Small intestine (tissue), 16 donors: ENCODE measurements at places on chromosomes 1 and 21. TPM values are rescaled to one million over a fixed set of nuclear protein-coding genes. Genes with fewer than 3 reads are reported as not detected.

- DNase-seq = no peak
Measured at GRCh38 chr1:79380078-79380477, 373.5 kb upstream of the ADGRL4 start.

DNA sequence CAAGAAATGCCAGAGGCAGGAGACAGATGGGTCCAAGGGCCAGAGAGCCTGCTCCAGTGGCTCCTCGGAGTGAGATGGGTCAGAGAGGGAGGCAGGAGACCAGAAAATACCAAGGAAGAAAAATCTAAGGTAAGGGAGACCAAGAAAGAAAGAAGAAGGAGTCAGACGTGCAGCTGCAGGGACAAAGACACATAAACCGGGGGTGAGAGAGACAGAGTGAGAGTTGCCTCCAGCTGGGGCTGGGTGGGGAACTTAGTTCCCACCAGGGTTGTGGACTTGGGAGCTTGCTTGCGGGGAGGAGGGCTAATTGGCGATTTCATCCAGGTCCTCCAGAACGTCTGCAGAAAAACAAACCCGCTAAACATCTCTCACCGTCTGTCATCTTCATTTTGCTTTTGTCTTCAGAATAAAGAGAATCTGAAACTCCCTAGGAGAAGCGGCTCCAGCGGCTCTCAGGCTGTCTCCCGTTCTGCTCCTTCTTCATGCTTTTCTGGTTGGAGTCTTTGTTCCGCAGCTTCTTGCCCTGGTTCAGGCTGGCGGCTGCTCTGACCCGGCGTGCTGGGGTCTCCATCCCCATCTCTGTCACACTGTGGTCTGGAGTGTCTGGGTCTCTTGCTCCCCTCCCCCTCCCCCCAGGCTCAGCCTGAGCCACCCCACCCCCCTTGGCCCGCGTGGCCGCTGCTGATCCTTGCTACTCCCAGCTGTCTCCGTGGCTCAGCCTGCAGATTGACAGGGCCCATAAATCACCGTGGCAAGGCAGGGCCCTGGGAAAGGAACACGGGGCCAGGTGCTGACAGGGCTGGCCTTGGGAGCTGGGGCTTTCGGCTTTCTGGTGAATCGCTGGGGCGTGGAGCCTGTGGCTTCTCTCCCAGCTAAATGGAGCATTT, 66.6 kb downstream of the UBIAD1 start:
- peak; percentile 77 for DNase-seq

DNA sequence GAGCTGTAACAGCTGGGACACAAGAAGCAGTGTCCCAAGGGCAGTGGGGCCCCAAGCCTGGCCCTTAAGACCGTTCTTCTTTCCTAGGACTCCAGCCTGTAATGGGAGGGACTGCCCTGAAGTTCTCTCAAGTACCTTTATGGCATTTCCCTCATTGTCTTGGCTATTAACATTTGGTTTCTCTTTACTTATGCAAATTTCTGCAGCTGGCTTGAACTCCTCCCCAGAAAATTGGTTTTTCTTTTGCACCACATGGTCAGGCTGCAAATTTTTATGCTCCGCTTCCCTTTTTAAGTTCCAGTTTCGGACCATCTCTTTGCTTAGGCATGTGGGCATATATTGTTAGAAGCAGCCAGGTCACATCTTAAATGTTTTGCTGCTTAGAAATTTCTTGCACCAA, 3.1 kb upstream of the MROH9 start:
- DNase-seq = no peak

GRCh38 chr1:78432016-78432415, 58.8 kb upstream of the PTGFR start:
- DNase-seq = no peak

- no peak for DNase-seq
Measured at GRCh38 chr21:31862078-31862477, 10.7 kb upstream of the HUNK start.

GRCh38 chr21:37383086-37383485, 16.5 kb downstream of the DYRK1A start:
- DNase-seq = no peak

GRCh38 chr1:107535091-107535490, 394.3 kb downstream of the NTNG1 start:
- DNase-seq = no peak

GRCh38 chr1:247444571-247444970, 13.3 kb downstream of the OR2B11 start:
- DNase-seq = no peak

- no peak for DNase-seq
Measured at GRCh38 chr1:8660411-8660828, 157.0 kb downstream of the RERE start.

GRCh38 chr1:209500993-209501392, 82.5 kb upstream of the CAMK1G start:
- DNase-seq = no peak

Gene SPRR4
- not detected for polyA plus RNA-seq

Gene PBXIP1
- 34.9 TPM for polyA plus RNA-seq

Gene ANXA9
- 0.89 TPM for polyA plus RNA-seq
